ENCODE measurements at places on chromosomes 1 and 21. TPM values are rescaled to one million over a fixed set of nuclear protein-coding genes. Genes with fewer than 3 reads are reported as not detected.

DNA sequence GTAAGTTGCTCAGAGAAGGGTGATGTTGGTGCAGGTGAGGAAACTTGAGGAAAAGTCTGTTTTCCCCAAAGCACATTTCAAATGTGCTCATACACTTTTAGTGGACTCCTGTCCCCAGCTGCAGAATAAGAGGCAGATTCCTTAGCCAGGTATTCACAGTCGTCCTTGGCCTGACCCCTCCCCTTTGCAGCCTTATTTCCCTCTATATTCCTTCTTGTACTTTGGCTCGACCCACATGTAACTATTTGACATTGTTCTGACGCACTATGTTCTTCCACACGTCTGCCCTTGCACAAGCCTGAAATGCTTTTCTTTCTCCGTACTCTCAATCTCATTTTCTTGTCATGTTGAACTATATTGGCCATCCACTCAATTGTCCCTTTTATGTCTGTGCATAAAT is 498.4 kb upstream of the USP24 start:
- DNase-seq, result no peak

- no peak for DNase-seq
Measured at GRCh38 chr1:247335882-247336281, 4.2 kb upstream of the ZNF496 start.

GRCh38 chr1:47841356-47841755 is 155.8 kb downstream of the TRABD2B start:
- no peak for DNase-seq

- no peak for DNase-seq
Measured at GRCh38 chr1:83676106-83676505, 322.8 kb downstream of the TTLL7 start.

UCHL5 gene
- 48.3 TPM for polyA plus RNA-seq

LIX1L gene
- polyA plus RNA-seq, result 40.2 TPM

Measured in left lung (tissue), 14 donors.